ENCODE measurements at places on chromosomes 1 and 21. TPM values are rescaled to one million over a fixed set of nuclear protein-coding genes. Genes with fewer than 3 reads are reported as not detected.

DNA sequence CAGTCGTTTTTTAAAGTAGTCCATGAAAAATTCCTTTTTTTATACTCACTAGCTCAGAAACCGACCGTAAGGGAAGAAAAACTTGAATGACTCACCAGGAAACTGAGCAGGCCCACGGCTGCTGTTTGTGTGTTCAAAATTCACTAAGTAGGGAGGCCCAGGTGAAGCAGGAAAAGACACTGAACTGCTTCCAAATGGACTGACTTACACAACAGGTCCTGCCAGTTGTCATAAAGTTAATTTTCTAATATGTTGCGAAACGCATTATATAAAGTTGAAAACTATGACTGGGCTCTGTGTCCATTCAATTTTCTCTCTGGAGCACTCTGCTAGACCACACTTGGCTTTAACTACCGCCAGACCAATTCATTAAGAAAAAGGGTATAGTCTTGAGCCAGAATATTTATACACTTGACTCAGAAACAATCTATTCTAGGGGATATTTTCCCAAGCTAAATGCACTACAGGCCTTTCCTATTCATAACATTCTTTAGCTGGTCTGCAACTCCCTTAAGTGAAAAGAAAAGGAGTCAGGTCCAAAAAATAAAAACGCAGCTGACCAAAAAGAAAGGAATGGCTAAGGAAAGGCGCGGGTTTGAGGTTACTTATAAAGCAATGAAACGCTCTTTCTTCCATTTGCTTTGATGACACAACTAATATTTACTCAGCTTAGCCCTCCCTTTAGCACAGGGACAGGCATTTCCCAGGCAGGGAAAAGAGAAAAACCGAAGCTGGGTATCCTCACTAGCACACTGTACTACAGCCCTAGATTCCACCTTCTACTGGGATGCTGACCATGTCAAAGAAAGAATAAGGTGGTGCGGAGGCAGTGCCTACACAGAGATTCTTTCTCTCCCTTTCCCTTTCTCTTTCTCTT is 306.3 kb upstream of the ESRRG start:
- no peak for DNase-seq

DNA sequence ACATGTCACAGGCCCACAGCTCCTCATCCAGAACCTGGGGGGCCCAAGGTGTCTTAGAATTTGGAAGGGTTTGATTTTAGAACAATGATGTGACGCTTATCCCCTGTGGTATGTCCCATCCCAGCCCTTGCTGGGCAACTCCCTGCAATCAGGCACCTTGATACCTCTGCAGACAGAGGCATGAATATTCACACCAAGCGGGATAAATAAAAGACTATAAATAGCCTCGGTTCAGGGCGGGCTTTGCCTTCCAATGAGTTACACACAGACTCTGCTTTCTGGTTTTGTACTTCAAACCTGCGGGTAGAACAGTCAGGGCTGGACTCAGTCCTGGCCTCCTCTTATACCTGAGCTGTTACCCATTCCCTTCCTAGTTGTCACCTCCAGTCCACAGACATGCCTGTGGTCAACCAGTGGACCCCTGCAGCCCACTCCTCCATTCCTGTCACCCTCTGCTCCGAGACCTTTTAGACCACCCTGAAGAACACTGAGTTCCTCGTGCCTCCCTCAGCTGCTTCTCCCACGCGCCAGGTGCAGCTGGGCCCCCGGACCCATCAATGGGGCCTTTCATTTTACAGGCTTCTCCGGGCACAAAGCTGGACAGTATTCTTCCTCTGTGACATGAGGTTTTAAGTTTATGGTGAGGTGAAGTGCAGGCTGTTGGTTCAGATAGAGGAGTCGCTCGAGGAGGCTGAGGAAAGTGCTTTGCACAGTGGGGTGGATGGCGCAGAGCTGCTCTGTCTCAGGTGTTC is 120.1 kb upstream of the TNR start:
- DNase-seq = no peak

DNA sequence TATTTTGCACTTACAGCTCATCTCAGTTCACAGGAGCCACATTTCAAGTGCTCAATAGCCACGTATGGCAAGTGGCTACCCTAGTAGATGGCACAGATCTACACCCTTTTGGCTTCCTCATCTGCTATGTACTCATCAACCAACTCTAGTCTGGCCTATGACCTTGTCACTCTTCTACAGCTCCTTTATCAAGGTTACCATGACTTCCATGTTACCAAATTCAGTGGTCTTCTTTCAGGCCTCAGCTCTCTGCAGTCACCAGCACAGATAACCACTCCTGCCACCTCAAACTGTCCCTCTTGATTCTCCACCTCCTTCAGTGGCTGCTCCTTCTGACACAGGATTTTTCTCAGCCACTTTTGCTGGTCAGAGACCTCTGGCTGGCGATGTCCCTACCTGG is 11.7 kb upstream of the USP48 start:
- no peak for DNase-seq

GRCh38 chr1:59318271-59318860 is 21.5 kb downstream of the FGGY start:
- peak; percentile 62 for DNase-seq

DNA sequence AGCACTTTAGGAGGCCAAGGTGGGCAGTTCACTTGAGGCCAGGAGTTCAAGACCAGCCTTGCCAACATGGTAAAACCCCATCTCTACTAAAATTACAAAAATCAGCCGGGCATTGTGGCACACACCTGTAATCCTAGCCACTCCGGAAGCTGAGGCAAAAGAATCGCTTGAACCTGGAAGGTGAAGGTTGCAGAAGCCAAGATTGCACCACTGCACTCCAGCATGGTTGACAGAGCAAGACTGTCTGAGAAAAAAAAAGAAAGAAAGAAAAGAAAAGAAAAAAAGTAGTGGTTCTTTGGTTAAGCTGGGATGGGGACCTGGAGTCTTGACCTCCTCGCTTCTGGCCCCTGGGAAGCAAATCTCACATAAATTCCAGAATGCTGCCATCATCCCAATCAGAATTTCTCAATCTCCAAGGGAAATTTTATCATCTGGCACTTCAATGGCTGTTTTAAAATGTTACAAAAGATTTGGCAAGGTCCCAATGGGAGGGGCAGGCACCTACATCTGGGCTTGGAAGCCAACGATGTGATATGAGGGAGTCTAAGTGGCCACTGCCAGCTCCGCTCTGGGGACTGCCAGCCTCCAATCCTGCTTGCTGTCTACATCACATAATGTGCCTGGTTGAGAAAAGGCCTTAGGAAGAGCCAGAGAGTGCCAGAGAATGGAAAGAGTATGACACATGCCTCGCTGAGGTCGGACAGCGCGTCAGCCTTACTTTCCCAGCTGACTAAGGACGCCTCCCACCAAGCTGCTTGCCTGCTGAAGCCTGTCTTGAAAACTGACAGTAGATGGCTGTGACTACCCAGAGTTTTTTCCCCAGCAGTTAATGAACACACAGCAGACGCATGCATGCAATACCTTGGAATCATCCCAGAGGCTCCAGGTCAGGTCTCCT is 42.1 kb upstream of the SRP9 start:
- peak; percentile 85 for DNase-seq

DNA sequence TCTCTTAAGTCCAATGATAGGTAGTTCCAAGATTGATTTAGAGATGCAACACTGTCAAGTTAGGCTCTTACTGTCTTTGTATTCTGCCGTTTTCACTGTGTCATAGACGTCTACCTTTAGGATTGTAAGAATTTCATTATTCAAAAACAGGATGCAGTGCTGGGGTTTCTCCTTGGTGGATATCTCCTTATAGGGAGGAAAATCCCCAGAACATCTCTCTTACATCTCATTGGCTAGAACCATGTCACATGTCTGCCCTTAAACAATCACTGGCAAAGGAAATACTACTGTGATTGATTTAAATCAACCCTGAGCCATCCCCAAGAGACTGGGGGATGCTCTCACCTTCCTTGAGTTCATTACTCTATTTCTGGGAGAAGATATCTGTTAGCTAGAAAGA is 10.9 kb upstream of the FUBP1 start:
- DNase-seq = no peak

DNA sequence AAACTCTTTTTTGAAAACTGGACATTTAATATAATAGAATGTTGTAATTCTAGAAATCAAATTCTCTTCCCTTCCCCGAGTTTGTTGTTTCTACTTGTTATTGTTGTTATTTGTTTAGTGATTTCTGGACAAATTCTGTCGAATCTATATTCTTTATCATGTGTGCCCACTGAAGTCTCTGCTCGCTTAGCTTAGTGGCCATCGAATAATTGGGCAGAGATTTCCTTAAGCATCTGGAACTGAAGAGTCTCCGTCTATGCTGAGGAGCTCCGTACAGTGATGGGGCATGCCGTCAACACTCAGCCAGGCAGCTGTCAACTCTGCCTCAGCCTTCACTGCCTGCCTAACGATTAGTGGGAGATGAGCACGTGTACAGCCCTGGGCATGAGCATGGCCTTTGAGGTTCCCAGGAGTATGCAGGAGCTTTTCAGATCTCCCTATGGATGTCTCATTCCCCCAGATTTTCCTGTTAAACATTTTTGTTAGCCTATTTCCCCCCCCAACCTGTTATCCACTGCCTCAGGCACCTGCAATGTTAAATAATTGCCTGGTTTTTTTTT is 66.8 kb downstream of the SLX9 start:
- DNase-seq = no peak

DNA sequence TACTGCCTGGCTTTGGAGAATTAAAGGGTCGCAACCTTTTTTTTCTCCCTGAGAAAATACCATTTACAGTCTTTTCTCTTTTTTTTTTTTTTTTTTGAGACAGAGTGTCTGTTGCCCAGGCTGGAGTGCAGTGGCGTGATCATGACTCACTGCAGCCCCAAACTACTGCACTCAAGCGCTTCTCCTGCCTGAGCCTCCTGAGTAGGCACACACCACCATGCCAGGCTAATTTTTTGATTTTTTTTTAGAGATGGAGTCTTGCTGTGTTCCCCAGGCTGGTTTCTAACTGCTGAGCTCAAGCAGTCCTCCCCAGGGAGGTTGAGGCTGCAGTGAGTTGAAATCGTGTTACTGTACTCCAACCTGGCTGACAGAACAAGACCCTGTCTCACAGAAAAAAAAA is 24.6 kb downstream of the UBE4B start:
- DNase-seq = no peak

DNA sequence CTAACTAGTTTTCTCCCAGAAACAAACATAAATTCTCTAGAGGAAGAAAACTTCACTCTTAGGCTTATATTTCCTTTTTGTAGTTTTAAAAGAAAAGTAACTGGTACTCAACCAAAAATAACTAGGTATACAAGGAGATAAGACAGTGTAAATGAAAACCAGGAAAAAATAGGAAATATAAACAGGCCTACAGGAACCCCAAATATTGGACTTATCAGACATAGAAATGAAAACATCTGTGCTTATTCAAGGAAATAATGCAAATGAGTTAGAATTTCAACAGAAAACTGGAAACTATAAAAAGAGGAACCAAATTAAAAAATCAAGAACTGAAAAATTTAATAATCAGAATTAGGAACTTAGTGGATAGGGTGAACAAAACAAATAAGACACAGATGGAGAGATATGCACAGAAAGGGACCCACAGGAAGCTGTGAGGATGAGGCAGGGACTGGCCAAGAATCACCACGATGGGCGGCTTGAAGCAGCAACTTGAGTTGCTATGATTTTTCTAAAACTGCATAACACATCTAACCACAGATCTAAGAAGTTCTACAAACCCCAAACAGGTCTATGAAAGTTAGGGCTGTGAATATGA is 67.5 kb upstream of the ACTRT2 start:
- DNase-seq = no peak

DNA sequence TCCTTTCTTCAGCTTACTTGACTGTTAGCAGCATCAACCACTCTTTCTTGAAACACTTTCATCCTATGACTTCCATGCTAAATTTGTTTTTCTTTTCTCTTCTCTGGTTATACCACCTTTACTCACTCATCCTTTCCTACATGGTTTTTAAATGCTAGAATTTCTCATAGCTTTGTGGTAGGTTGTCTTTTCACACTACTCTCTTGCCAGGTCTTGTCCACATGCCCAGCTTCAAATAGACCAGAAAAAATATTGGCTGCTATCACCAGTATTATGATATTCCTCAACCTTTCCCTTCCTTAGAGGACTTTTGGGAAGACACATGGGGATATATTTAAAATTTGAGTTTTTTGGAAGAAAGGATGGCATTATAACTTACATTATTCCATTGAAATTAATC is 48.8 kb downstream of the PPP1R12B start:
- no peak for DNase-seq

GRCh38 chr1:169812131-169812530 is 17.4 kb upstream of the METTL18 start:
- DNase-seq = no peak

DNA sequence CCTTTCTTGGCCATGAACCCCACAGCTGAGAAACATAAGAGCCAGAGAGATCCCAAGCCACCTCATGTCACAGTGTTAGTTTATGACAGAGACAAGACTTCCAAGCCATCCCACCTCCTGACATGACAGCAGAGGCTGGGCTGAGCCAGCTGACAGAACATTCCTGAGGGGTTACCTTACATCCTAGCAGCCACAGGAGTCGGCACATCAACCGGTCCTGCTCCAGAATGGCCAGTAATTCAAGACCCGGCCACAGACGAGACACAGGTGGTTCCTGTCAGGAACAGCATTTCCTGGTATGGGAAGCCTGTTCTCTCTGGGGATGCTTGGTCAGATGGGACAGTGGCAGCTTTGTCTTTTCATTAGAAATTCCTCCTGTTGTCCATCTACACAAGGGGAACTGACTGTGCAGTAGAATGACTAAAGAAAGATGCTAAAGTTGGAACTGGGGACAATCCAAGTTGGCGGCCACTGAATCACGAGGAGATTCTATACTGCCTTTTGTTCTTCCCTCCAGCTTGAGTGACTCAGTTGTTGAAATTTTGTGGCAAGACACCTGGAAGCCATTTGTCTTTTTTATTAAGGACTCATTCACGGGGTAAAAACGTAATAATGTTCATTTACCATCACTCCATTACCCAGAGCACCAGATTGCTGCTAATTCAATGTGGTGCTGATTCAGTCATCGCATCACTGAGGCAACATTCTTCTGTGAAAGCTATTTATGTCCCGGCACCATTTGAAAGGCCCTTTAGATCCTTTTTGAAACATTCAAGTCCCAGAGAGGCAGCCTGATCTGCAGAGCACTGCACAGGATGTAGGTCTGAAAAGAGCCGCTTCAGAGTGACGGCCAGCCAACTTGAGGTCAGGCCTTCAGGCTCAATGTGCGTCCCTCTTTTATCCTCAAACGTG is 37.2 kb upstream of the NPL start:
- peak; percentile 30 for DNase-seq

GRCh38 chr1:245008761-245009160 is 144.4 kb upstream of the HNRNPU start:
- no peak for DNase-seq

GRCh38 chr1:85062425-85063026 is 14.2 kb upstream of the MCOLN3 start:
- no peak for DNase-seq

- DNase-seq = peak; percentile 63
Observed at GRCh38 chr1:20483833-20484518, 2.0 kb downstream of the CAMK2N1 start.

Gene CYP4A11
- not detected for total RNA-seq

Gene CASZ1
- 66.7 TPM for total RNA-seq

Gene KCNE2
- 0.40 TPM for total RNA-seq

Gene LRIG2
- total RNA-seq = 6.0 TPM

Gene RNU1-2
- 5,208 TPM for total RNA-seq

Gene DNAI4
- total RNA-seq = 5.9 TPM

Data from psoas muscle (tissue), 8 donors.